ENCODE measurements at places on chromosomes 11 and 22.
A peak's percentile ranks its signal among the peaks of the same experiment; 100 is the strongest.

DNA sequence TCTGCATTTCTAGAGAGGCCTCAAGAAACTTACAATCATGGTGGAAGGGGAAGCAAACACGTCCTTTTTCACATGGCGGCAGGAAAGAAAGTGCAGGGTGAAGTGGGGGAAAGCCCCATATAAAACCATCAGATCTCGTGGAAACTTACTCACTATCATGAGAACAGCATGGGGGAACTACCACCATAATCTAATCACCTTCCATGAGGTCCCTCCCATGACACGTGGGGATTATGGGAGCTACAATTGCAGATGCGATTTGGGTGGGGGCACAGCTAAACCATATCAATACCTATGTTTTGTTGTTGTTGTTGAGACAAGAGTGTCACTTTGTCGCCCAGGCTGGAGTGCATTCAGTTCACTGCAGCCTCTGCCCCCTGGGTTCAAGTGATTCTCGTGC lies 29.9 kb downstream of the SFI1 start:
- no peak for DNase-seq

GRCh38 chr22:50701076-50701419 lies 28.4 kb downstream of the SHANK3 start:
- no peak for DNase-seq

DNA sequence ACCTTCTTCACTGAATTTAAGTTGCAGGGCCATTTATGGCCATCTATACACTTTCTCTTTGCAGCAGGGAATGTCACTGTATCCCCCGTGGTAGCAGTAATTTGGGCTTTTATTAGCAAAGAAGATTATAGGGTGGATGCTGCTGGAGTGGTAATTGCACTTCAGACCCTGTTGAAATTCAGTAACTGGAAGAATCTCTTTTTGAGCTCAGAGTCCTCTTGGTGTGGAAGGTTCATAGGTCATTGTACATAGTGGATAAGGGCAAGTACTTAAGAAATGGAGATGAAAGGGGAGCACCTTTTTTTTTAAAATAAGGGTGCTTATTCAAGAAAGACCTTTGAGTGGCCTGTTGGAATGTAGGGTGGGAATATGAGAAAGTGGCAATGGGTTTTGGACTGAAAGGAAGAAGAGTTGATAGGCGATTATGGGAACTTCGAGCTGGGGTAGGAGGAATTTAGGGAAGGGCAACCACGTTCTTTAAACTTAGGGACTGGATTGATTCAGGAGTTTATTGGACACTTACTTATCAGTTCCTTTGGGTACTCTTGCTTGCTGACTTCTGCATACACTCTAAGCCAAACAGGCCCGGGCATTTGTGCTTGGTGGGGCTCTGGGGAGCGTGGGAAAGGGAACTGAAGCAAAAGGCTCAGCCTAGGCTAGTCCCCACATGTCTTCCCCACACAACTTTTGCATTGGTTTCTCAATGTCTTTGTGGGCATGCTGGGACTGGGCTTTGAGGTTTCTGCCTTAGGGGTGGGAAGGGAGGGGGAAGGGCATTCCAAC lies 26.5 kb downstream of the CTNND1 start:
- no peak for DNase-seq

GRCh38 chr22:16957781-16958180 lies 50.2 kb downstream of the GAB4 start:
- DNase-seq: no peak

GRCh38 chr11:57054817-57055216 lies 66.1 kb downstream of the OR5AK2 start:
- no peak for DNase-seq

GRCh38 chr11:105610871-105611571 lies 1.1 kb downstream of the GRIA4 start:
- no peak for DNase-seq

- DNase-seq: no peak
Measured at GRCh38 chr11:109972939-109973338, 120.3 kb upstream of the ZC3H12C start.

GRCh38 chr11:77213589-77214428 lies 85.8 kb downstream of the MYO7A start:
- no peak for DNase-seq

DNA sequence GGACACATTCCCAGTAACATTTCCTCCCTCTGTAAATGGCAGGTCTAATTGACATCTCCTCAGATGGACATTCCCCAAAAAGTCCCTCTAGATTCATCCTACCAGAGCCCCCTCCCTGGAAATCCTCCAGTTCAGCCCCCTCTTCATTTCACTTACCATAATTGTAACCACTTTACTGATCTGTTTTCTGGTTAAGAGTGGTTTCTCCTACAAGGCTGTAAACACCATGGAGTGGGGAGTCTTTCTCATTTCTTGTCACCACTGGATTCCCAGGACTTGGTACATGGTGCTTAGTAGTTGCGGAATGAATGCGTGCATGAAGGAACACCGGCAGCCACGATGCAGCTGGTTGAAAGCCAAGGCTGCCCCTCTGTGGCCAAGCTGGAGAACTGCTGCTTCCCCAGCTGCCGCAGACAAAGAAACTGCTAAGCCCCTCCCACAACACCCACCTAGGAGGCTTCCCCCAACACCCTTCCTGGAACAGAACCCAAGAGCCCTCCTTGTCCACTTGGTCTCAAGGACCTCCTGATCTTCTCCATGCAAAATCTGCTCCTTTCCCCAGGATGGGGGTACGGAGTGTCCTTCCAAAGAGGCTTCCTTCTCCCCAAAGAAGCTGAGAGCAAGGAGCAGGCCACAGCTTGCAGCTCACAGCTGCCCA lies 18.6 kb upstream of the SCARF2 start:
- DNase-seq: peak; percentile 58

- no peak for DNase-seq
Measured at GRCh38 chr11:125435461-125436238, 60.4 kb downstream of the FEZ1 start.

- DNase-seq: no peak
Measured at GRCh38 chr11:66860449-66860831, 3.6 kb downstream of the LRFN4 start.

DNA sequence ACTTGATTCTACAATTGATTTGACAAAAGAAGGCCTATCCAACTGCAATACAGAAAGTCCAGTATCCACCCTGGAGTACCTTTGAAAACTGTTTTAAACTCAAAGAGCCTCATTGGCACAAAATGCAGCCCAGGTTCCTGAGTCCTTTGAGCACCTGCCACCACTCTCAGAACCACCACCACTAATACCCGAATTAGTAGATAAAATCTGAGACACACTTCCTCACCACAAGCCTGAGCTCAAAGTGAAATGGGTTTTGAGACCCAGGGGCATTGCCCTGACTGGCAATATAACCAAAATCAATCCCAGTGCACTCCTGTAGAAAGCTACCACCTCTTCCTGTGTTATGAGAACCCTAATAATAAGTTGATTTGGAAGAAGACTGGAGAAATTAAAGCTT lies 215.7 kb downstream of the CSNK2A3 start:
- no peak for DNase-seq

GRCh38 chr11:108199446-108200321 lies 22.8 kb downstream of the NPAT start:
- no peak for DNase-seq

DNA sequence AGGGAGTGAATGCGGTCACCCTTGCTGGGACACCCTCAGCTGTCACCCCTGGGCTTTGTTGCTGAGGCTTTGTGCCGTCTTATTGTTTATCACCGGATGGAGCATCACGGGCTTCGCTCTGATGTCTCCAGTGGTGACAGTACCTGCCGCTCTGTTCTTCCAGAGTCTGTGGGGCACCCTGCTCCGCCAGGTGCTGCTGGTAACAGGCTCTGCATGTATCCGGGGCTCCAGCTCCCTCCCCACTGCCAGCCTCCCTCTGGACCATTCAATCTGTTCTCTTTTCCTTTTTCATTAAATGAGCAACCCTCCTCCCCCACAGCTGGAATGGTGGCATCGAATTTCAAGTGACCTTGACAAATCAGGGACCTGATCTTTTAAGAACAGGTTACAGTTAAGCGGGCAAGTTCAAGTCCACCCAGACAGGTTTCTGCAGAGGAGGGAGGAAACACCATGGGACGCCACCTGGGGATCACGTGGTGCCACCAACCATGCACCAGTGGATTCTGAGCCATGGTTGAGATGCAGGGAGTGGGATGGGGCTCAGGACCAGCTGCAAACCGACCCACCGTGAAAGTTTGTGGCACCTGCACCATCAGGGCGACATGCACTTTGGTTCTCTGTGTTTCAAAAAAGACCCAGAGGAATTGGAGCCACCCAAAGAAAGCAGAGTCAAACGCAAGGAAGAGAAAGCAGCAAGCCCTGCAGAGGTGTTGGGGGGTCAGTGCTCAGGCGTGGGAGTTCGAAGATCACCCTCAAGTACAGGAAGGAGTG lies 89.3 kb downstream of the BCR start:
- DNase-seq: no peak
